ENCODE measurements at places on chromosomes 4 and X.

GRCh38 chrX:6029014-6029413, 199.7 kb downstream of the NLGN4X start:
- no peak for DNase-seq

- no peak for DNase-seq
Observed at GRCh38 chr4:94276204-94276603, 66.4 kb downstream of the HPGDS start.

- no peak for DNase-seq
Observed at GRCh38 chr4:78174891-78175290, 117.8 kb downstream of the FRAS1 start.

- no peak for DNase-seq
Observed at GRCh38 chr4:185344743-185345538, 50.8 kb downstream of the LRP2BP start.

- DNase-seq = peak; percentile 12
Observed at GRCh38 chr4:55321707-55322264, 24.3 kb upstream of the SRD5A3 start.

DNA sequence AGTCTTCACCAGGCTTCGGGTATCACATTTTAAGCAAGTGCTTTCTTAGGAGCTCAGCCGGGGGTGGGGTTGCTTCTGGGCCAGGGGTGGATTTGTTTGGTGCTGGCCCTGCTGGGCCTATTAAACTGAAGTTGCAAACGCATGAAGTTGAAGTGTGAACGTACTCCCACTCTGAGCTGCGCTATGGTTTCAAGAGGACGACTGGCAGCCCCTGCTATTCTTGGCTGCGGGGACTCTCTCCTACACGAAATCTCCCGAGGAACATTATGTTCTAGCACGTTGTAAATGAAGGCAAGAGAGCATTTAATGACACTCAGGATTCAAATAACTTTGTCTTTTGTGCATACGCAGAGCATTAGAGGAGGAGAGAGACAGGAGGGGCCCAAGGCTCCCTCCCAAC, 401.3 kb upstream of the BOD1L1 start:
- DNase-seq = no peak

GRCh38 chr4:188992706-188993105, 853.5 kb downstream of the TRIML1 start:
- DNase-seq = no peak

DNA sequence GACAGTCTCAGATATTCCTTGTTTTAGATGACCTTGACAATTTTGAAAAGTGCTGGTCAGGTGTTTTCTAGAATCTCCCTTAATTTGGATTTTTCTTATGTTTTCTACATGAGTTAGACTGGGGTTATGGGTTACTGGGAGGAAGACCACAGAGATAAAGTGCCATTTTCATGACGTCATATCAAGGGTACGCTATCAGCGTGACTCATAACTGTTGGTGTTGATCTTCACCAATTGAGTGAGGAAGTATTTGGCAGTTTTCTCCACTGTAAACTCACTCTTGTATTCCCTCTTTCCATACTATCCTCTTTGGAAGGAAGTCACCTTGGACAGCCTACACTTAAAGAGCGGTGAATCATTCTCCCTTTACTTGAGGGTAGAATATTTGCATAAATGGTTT, 56.9 kb downstream of the MAGEC1 start:
- no peak for DNase-seq
